ENCODE measurements at places on chromosomes 5 and 9.

DNA sequence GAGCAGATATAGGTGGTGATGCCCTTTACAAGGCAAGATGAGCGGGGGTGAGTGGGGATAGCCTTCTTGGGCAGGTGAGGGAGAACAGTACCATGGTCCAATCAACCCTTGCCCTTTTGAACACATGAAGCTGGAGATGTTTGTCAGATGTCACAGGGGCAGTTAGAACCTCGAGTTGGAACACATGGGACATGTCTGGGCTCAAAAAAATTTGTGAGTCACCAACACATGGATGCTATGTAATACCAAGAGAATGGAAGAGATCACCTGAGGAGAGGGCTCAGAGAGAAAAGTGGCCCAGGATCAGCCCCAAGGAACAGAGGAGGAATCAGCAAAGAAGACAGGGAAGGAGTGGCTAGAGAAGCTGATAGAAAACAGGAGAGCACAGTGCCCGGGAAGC lies 4.7 kb downstream of the PHYKPL start:
- peaks cover 6% of the 10 kb centered on the region for H3K36me3 ChIP-seq
- no peak overlapping the region for H3K27ac ChIP-seq
- peaks cover 26% of the 10 kb centered on the region for H3K4me1 ChIP-seq
- DNase-seq, result no peak
- H3K27me3 ChIP-seq, result no peaks in the 10 kb centered on the region

GRCh38 chr5:38807570-38808483 lies 38.0 kb upstream of the OSMR start:
- H3K4me3 ChIP-seq, result no peak overlapping the region
- no peak overlapping the region for H3K27ac ChIP-seq
- no peaks in the 10 kb centered on the region for H3K36me3 ChIP-seq
- H3K4me1 ChIP-seq, result peaks cover 7% of the 10 kb centered on the region

GRCh38 chr9:34541540-34541939 lies 18.8 kb upstream of the ENHO start:
- H3K4me1 ChIP-seq, result no peaks in the 10 kb centered on the region
- H3K27me3 ChIP-seq, result peaks cover 7% of the 10 kb centered on the region
- H3K36me3 ChIP-seq, result no peaks in the 10 kb centered on the region
- H3K27ac ChIP-seq, result no peak overlapping the region
- H3K4me3 ChIP-seq, result no peak overlapping the region

DNA sequence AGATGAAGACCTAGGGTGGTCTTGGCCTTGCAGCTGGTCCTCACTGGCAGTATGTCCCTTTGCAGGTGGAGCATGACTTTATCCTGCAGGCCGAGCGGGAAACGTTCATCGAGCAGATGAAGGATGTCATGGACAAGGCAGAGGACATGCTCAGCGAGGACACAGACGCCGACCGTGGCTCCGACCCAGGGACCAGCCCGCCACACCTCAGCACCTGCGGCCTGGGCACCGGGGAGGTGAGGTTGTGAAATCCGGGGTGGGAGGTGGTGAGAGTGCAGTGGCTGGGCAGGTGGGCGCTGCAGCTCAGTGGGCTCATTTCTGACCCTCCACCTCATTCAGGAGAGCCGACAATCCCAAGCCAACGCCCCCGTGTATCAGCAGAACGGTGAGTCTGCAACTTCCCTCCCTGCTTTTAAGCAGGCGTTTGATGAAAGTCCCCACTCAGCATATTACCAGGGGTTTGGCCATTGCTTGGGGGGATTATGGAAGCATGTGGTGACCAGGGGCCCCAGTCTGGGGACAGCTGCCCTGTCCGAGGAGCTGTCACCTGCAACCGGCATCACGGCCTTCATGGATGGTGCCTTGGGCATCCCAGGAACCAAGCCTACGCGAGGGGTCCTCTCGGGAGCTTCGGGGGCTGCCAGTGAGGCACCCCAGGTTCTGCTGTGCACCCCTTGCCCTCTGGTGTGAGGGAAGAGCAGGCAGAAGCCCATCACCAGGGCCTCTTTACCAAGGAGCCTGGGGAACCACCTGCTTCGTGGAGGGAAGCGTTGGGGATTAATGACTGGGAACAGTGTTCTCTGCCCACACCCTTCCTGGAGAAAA lies 84.0 kb downstream of the WNK2 start:
- no peak overlapping the region for H3K27ac ChIP-seq
- no peaks in the 10 kb centered on the region for H3K27me3 ChIP-seq
- peak; percentile 59 for DNase-seq
- H3K36me3 ChIP-seq, result peaks cover 45% of the 10 kb centered on the region

GRCh38 chr5:96243203-96243602 lies 189.8 kb downstream of the PCSK1 start:
- peaks cover 4% of the 10 kb centered on the region for H3K4me1 ChIP-seq
- no peak overlapping the region for H3K27ac ChIP-seq
- DNase-seq, result no peak
- H3K4me3 ChIP-seq, result no peak overlapping the region
- H3K36me3 ChIP-seq, result no peaks in the 10 kb centered on the region

DNA sequence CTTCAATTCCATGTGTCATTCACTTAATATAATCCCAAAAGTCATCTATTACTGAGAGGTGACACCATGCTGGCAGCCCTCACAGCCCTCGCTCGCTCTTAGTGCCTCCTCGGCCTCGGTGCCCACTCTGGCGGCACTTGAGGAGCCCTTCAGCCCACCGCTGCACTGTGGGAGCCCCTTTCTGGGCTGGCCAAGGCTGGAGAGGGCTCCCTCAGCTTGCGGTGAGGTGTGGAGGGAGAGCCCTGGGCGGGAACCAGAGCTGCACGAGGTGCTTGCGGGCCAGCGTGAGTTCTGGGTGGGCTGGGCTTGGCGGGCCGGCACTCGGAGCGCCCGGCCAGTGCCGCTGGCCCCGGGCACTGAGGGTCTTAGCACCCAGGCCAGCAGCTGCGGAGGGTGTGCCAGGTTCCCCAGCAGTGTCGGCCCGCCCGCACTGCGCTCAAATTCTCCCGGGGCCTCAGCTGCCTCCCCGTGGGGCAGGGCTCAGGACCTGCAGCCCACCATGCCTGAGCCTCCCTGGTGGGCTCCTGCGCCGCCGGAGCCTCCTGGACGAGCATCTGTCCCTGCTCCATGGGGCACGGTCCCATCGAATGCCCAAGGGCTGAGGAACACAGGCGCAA lies 374.1 kb downstream of the ELAVL2 start:
- H3K4me3 ChIP-seq, result no peak overlapping the region
- no peaks in the 10 kb centered on the region for H3K27me3 ChIP-seq
- no peaks in the 10 kb centered on the region for H3K36me3 ChIP-seq
- no peaks in the 10 kb centered on the region for H3K4me1 ChIP-seq
- H3K27ac ChIP-seq, result no peak overlapping the region

DNA sequence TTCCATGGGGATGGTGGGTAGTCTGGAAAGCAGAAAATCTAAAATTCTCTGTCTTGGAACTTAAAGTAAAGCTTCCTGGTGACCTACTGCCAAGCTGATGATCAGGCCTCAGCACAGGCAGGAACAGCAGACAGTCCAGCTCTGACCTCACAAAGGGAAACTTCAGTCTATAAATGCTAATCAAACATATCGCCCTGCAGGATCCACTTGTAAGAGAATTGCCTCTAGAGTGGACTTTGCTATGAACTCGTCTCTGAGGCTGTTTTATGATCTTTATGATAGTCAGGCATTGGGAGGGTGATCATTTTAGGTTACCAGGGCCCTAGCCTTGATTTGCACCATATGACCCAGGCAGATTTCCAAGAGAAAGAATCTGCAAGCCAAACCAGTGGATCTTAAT lies 67.6 kb upstream of the SELENOP start:
- DNase-seq, result no peak
- no peak overlapping the region for H3K4me3 ChIP-seq
- no peaks in the 10 kb centered on the region for H3K27me3 ChIP-seq
- H3K4me1 ChIP-seq, result no peaks in the 10 kb centered on the region

- peaks cover 10% of the 10 kb centered on the region for H3K4me1 ChIP-seq
- H3K27ac ChIP-seq, result no peak overlapping the region
- no peaks in the 10 kb centered on the region for H3K36me3 ChIP-seq
- no peaks in the 10 kb centered on the region for H3K27me3 ChIP-seq
Measured at GRCh38 chr5:135188233-135188914, 154.3 kb upstream of the PITX1 start.

- H3K27me3 ChIP-seq, result no peaks in the 10 kb centered on the region
- no peak for DNase-seq
- no peak overlapping the region for H3K4me3 ChIP-seq
- H3K36me3 ChIP-seq, result no peaks in the 10 kb centered on the region
- peak overlapping the region; percentile 91 for H3K27ac ChIP-seq
Measured at GRCh38 chr9:97504381-97505216, 3.1 kb downstream of the TMOD1 start.

- H3K4me1 ChIP-seq, result peaks cover 16% of the 10 kb centered on the region
- H3K36me3 ChIP-seq, result no peaks in the 10 kb centered on the region
- H3K27ac ChIP-seq, result no peak overlapping the region
- no peak overlapping the region for H3K4me3 ChIP-seq
- no peak for DNase-seq
Measured at GRCh38 chr5:68087866-68088265, 127.7 kb upstream of the PIK3R1 start.

DNA sequence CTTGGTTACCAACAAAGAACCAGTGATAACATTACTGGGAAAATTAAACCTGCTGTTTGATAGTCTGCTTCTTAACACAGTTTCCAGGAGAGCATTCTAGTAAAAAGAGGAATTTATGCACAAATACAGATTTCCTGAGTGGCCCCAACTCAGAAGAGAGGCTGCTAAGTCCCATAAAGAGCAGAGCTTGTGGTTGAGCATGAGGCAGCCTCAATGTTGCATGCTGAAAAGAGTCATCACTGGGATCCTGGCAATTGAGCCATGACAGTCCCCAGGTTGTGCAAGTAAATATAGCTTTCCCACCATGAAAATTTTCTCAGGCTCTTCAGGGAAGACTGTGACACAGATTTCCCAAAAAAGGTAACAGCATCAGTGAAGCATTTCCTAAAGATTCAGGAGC lies 47.5 kb upstream of the ADRB2 start:
- no peak overlapping the region for H3K4me3 ChIP-seq
- no peaks in the 10 kb centered on the region for H3K4me1 ChIP-seq
- DNase-seq, result no peak
- no peak overlapping the region for H3K27ac ChIP-seq

DNA sequence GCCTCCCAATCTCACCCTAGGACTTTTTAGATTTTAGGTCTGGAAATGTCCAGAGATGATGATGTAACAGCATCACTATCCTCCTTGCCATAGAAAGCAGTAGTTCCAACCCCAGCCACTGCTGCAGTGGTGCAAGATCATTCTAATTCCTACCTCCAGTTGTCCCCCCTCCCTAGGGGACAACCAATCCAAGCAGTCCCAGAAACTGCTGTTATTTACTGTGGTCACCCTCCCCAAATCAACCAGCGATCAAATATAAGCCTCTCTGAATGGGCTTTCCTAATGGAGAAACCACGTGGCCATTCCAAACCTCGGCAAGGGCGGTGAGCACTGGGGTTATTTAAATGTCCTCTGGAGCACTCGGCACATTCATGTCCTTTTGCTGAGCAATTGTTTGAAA lies 159.8 kb downstream of the SLF1 start:
- H3K27me3 ChIP-seq, result no peaks in the 10 kb centered on the region
- H3K27ac ChIP-seq, result no peak overlapping the region
- H3K4me3 ChIP-seq, result no peak overlapping the region
- no peak for DNase-seq
- H3K4me1 ChIP-seq, result no peaks in the 10 kb centered on the region
- H3K36me3 ChIP-seq, result no peaks in the 10 kb centered on the region
